CD8-positive, alpha-beta memory T cell (primary cell): ENCODE measurements at places on chromosomes 5 and 9.

GRCh38 chr9:93057703-93058354, 672 bp upstream of the SUSD3 start:
- DNase-seq = no peak

- no peak for DNase-seq
These were observed 101.0 kb downstream of the NR3C1 start for GRCh38 chr5:143302341-143303045.

- DNase-seq = no peak
These were observed 790 bp downstream of the PTAR1 start for GRCh38 chr9:69759021-69759420.

DNA sequence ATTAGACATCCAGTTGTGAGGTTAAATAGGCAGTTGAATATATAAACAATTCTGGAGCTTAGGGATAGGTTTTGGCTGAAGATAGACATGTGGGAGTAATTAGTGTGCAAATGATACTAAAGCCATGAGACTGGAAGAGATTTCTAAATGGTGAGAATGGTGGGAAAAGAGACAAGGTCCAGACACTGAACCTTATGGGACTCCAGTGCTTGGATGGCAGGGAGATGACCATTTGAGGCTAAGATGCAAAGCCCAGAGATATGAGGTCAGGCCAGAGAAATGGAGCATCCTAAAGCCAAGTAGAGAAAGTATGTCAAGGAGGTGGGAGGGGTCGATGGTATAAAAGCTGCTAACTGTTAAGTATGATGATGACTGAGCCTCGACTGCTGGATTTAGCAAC, 115.6 kb downstream of the SEMA5A start:
- no peak for DNase-seq

- DNase-seq = no peak
These were observed 138.4 kb upstream of the ALDH1B1 start for GRCh38 chr9:38254151-38254550.

DNA sequence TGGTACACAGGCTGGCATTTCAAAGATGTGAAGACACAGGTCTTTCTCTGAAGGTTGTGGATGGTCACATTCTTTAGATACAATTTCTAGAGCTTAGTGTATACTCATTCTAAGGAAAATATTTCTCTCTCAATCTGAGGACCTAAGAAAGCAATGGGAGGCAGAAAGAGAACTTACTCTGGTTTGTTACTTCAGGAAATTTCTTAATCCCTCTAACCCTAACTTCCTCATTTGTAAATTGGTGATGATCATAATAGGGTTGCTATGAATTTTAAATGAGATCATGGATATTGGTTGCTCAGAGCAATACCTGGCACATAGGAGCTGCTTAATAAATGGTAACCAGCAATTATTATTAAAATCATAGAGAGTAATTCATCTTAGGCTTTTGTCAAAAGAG, 22.1 kb downstream of the FAM170A start:
- no peak for DNase-seq

DNA sequence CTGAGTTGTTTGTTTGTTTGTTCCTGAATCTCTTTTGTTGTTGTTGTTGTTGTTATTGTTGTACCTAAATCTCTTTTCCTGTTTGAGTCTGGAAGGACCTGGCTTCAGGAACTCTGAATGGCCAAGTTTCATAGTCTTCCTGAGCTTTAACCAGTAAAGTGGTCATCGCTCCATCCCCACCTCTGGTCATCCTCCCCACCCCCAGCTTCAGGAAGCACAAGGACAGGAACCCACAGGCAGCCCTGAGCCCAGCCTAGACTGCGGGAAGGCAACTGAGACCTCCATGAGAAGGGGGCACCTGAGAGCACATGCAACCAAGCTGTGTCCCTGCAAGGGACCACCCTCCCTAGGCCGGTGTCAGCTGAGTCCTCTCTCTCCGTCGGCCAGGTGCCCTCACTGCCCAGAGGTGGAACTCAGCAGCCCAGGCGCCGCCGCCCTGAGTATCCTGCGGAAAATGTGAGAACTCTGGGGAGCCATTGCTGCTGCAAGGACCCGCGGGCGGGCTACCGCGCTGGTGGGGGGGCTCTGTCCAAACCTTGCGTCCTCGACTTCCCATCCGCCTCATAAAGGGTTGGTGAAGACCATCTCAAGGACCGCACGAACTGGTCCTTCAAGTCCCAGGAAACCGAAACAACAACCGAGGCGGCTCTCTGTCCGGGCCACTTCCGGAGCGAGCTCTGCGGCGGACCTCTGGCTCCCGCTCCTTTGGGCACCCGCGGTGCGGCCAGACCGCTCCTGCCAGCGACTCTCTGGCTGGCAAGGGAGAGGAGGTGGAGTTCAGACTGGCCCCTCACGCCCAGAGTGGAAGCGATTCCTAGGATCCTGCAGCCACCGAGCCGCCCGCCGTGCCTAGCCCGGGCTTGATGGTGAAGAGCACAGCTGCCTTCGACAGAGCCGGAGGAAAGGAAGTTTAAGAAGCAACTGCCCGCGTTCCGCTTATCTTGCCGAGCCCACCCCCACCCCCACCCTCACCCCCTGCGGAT, 4.2 kb downstream of the BARX1 start:
- DNase-seq = no peak

DNA sequence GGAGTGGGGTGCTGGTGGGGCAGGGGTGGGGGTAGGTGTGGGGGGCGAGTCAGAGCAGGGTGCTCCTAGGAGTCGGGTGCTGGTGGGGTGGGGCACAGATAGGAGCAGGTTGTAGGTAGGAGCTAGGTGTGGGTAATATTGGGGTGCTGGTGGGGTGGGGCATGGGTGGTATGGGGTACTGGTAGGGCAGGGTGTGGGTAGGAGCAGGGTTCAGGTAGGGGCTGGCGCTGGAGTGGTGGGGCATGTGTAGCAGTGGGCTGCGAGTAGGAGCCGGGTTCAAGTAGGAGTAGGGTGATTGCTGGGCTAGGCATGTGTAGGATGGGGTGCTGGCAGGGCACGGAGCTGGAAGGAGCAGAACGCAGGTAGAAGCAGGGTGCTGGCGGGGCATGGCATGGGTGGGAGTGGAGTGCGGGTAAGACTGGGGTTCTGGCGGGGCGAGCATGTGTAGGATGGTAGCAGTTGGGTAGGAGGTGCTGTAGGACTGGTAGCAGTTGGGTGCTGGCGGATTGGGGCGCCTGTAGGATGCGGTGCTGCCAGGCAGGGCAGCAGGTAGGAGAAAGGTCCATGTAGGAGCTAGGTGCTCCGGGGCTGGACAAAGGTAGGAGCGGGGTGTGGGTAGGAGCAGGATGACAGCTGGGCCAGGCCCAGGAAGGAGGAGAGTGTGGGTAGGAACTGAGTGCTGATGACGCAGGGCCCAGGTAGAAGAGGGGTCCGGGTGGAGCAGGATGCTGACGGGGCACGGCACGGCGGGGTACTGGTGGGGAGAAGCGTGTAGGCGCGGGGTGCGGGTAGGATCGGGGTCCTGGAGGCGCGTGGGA, 105.5 kb upstream of the SIMC1 start:
- no peak for DNase-seq

- DNase-seq = no peak
These were observed 244.9 kb upstream of the ANKRD55 start for GRCh38 chr5:56478062-56478461.
